ENCODE measurements at places on chromosomes 2 and 18.

DNA sequence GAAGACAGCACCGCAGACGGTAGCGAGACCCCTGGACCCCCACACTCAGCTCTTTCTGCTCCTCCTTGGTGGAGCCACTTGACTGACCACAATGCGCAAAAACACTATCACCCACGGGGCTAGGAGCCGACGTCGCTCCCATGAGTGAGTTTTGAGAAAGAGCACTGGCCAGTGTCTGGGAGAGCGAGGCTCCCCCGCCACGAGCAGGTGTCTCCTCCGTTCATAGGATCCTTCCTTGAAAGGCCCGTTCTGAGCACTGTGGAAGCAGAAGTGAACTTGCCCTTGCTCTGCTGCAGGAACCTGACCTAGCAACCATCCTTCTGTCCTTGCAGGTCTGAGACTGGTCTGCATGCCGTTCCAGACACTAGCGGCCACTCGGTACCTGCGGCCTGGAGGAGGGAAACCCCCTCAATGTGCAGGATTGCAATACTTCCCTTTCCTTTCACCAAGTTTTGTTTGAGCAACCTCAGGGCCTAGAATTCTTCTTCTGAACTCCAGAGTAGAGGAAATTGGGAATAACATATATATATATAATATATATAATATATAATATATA is 12.9 kb upstream of the ZNF516 start:
- no peak for DNase-seq

DNA sequence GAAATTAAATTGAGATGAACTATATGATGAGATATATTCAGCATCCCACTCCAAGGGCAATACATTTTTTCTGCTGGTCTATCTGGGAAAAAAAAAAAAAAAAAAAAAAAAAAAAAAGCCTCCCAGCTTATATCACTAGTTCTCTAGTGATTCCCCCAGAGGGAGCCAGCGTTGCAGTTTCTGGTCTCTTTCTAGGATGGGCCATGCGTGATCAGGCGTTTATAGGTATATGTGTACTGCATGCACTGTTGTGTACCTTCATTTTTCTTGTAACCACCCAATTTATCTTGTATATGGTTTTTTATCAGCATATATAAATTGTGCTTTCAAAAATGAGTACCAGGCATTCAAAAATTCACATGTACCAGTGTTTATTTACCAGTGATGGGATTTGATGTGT is 35.1 kb downstream of the DCDC2C start:
- peak; percentile 27 for DNase-seq

DNA sequence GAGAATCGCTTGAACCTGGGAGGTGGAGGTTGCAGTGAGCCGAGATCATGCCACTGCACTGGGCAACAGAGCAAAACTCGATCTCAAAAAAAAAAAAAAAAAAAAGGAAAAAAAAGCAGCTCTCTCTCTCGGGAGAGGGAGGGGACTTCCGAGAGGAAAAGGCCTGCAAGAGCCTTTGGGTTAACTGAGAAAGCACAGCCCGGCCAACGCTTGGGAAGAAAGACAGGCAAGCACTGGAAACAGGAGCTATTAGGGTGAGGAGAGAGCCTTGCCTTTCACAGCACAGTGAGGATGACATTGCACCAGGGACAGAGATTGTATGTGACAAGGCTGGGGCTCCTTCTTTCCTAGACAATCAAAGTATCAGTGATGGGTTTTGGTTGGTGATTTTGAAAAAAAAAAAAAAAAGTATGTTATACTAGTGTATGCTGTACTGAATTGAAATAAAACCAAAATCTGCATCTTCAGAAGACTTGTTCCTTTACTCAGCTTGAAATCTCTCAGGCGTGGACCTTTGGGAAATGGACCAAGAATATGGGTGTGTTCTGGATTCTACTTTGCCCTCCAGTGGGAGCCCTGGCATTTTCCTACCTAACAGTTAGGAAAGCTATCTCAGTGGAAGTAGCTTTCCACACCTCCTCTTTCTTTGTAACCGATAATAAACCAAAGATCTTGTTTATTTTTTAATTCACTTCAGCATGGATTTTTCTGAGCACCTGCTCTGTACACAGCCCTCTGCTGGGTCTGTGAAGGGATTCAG is 16.7 kb downstream of the SRSF7 start:
- no peak for DNase-seq

- DNase-seq = no peak
These were observed 38.7 kb downstream of the SLC4A5 start for GRCh38 chr2:74304332-74305148.

- DNase-seq = peak; percentile 67
These were observed 7.9 kb downstream of the CROCC2 start for GRCh38 chr2:240913810-240914644.

Measured in hepatic stellate cell (primary cell).